ENCODE measurements at places on chromosomes 4 and X. TPM values are rescaled to one million over a fixed set of nuclear protein-coding genes. Genes with fewer than 3 reads are reported as not detected.

TRIM2 gene
- total RNA-seq: 23.4 TPM

NSDHL gene
- total RNA-seq: 12.5 TPM

H2BW2 gene
- total RNA-seq: not detected

POF1B gene
- total RNA-seq: 3.7 TPM

MAOB gene
- total RNA-seq: 111 TPM

PDE5A gene
- 20.0 TPM for total RNA-seq

PNCK gene
- total RNA-seq: 7.6 TPM

GRCh38 chr4:47490550-47490949 lies 5.5 kb downstream of the ATP10D start:
- DNase-seq: no peak

DNA sequence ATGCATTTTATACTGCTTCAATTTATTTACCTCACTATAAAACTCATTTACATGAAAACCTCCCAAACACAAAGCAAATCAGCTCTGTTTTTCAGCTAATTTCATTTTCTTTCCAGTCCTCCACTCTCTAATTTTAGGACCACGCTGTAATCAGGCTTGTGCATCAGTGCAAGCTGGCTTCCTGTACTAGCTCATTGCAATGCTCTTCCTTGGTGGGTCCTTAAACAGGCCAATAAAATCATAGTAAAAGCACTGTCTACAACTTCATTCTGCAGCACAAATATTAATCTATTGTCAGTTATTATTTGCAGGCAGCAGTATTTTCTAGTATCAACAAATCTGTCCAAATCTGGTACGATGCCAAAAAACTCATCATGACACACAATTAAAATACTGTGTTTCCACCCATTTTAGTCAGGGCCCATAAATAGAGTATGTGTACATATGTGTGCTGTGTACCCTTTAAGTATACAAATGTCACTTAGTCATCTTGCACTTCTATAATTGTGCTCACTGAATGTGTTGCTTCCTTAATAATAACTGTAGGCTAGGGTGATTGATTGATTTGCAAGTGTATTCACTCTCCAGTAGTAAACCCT lies 178.2 kb upstream of the HCCS start:
- no peak for DNase-seq

DNA sequence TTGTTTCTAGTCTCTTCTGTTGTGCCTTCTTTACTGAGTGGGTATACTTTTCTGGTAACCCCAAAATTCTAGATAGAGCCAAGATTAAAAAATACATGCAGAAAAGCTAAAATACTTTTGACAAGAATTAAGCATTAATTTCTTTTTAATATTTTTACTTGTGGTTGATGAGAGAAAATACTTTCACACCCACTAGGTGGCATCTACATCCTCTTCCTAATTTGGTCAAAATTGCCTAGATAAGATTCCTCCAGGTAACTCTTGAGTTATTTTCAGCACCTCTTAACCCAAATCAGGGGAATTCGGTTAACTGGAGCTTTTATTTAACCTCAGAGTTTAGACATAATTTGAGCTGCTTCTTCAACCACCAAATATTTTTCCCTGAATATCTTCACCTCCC lies 28.4 kb upstream of the COX7B2 start:
- DNase-seq: no peak

DNA sequence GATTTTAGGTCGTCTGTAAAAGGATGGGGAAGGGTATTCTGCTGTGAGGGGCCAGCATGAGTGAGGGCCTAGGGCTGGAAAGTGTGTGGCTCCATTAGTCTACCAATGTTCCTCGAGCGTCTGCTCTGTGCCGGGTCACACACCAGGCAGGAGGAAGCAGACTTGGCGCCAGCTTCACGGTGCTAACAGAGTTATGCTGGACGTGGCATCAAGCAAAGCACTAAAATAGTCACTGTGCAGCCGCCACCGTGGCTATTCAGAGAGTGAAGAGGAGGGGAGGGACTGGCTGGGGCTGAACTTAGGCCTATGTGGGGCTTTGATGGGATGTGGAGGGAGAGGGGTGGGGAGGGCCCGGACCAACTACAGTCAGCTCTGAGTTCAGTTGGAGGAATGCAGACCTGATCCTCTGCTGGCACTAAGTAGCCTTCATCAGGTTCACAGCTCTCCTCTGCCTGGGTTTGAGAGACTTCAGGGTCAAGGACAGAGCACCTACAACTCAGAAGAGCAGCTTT lies 83.9 kb upstream of the MSX1 start:
- no peak for DNase-seq

GRCh38 chr4:158496030-158496741 lies 25.5 kb upstream of the RXFP1 start:
- no peak for DNase-seq

DNA sequence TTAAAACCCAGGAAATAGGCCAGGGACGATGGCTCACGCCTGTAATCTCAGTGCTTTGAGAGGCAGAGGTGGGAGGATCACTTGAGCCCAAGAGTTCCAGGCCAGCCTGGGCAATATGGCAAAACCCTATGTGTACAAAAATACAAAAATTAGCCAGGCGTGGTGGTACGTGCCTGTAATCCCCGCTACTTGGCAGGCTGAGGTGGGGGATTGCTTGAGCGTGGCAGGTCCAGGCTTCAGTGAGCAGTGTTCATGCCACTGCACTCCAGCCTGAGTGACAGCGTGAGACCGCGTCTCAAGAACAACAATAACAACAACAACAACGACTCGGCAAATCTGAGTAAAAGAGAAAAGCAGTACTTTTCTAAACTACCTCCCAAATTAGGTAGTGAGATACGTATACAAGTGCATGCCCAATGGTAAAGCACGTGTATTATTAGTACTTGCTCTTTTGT lies 13.0 kb upstream of the NDUFC1 start:
- no peak for DNase-seq

DNA sequence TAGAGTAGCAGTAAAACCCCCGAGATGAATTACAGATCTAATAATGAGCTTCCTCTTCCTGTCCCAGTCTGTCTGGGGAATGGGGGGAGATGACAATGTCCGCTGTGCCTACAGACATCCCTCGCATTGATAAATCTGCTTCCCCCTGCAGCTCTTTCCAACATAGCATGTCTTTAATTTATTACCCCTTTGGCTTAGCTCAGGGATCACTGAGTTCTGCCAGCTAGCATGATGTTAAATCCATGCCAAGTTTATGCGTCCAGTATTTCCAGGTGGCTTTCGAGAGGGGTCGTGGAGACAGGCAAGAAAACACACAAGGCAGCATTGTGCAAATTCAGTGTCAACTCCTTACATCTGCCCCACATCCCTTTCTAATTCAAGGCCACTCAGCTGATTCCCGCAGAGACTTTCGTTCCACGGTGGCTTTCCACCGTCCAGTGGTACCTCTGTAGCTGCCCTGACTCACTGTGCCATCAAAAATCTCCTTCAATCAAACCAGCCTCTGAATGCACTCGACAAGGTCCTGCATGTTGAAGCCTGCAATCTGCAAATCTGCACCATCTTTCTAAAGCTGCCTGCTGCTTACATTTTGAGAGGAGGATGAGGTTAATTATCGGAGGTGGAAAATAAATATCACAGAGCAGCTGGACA lies 75.1 kb downstream of the MXRA5 start:
- DNase-seq: no peak

- no peak for DNase-seq
Measured at GRCh38 chr4:81963763-81964020, 410.1 kb downstream of the HNRNPD start.

GRCh38 chr4:70511365-70511764 lies 7.0 kb upstream of the AMTN start:
- no peak for DNase-seq

DNA sequence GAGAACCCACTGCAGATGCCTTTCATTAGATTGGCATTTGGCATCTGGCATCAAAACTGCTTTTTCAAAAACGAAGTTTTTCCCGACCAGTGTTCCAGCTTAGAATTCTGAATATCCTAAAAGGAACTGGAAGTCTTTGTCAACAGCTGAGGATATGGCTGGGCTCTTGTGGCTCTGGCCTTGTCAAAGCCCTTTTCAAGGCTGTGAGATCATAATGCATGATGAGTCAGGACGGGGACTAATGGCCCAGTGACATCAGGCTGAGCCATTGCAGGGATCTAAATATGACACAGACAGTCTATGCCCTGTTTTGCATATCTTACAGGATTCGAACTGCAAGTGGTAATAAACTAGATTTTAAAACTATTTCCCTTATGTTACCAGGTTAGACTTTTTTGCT lies 306.4 kb downstream of the PTTG2 start:
- DNase-seq: no peak

DNA sequence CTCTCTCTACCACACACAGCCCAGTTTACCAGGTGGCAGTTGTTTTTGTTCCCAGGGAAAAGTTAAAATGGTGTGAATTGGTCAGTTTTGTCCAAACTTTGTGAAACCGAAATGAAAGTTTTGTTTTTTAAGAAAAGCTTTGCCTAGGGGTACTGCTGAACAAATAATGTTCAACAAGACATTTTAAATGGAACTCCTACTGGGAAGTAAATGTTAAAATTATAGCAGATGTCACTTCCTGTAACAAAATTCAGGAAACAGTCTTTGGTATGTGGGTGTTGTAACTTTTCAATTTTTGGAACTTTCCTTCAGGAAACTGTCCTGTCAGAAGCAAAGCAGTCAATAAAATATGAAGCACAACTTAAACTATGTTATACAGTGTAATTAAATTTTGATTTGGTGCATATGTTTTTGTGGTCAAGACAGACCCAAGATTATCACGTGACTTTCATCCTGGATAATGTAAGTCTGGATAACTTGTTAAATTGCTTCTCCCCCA lies 79.5 kb downstream of the AFF1 start:
- DNase-seq: no peak

Measured in cardiac septum (tissue), 1 donor.